ENCODE measurements at places on chromosomes 3 and 15. TPM values are rescaled to one million over a fixed set of nuclear protein-coding genes. Genes with fewer than 3 reads are reported as not detected.

DNA sequence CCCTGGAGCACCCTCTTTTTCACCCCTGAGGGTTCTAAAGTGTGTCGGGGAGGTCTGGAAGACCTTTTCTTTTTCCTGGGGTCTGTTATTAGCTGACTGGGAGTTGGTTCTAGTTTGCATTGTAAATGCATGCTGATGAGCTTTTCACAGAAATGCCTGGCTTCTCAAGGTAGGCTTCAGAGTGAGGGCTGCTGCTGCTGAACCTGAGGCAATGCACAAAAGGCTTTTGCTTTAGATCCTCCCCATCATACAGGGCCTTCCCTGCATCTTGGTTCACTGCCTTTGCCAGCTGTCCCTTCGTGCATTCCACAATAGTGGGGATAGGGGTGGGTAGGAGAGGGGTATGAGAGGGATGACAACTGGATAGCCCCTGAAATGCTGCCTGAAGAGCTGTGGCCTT, 46.6 kb downstream of the FAH start:
- no peak for DNase-seq

- peak; percentile 6 for DNase-seq
Measured at GRCh38 chr3:127959873-127960272, 44.8 kb downstream of the KBTBD12 start.

DNA sequence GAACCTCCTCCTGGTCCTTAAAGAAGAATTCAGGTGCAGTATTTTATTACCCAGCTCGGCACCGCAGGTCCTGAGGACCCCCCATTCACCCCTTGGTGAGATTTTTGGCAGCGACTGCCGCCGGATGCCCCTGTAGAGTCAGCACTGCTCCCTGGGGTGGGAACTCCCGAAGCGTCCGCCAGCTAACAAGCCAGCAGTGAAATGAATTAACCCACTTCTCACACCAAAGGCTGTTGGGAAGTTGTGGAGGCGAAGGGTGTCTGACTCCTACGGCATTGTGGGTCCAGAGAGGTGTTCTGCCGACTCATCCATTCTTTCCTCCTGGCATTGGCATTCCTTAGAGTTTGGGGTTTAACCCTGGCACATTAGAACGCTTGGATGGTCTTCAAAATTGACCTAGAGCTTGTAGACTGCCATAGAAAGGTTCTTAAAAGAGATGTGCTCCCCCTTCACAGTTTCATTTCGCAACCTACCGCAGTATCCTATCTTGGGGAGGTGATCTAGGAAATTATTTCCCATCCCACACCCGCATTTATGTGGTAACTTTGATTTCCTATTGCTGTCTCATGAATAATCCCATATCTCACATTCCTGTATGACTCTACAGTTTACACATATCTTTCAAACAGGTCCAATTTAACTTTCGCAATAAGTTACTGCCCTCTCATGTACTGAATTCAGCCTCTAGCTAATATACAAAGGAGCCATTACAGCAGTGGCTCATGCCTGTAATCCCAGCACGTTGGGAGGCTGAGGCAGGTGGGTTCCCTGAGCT, 879 bp upstream of the EIF5A2 start:
- DNase-seq = peak; percentile 18

DNA sequence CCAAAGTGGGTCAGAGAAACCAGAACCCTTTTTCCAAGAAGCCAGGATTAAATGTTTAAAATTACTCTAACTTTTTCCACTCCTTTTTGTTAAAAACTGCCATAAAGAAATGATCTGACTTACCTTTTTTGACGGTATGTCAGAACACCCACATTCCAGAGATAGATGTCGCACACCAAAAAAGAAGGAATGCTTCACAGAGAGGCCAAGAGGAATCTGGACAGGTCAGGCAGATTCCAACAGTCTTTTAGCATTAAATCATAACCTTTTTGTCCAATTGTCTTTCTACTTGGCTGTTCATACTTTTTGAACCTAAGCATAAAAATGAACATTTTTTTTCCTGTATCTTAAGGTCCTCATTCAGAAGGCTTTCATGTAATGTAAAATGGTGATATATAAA, 846.9 kb downstream of the NSUN3 start:
- DNase-seq = no peak

DNA sequence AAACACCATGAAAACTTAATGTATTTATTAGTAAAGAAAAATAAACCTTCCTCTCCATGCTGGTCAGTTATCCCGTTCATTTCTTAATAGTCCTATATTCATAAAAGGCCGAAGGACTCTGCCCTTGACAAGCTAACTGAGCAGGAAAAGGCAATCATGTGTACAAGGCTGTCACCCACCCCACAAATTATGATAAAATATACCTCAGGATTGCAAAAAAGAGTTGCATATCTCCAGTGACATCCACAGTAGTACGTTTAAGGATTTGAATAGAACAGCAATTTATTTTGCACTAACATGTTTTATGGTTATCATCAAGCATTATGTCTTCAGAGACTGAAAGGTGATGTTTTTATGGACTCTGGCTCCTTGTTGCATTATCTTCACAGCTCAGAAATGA, 157.6 kb downstream of the FOXB1 start:
- DNase-seq = no peak

GRCh38 chr3:12508291-12508700, 24.0 kb downstream of the TSEN2 start:
- DNase-seq = peak; percentile 87

GRCh38 chr15:32704395-32704981, 13.3 kb upstream of the GREM1 start:
- DNase-seq = no peak

GRCh38 chr3:149235599-149236424, 14.2 kb upstream of the CP start:
- DNase-seq = no peak

GRCh38 chr3:72157748-72158638, 373.0 kb upstream of the PROK2 start:
- no peak for DNase-seq

GRCh38 chr15:90885432-90886290, 1.4 kb downstream of the FES start:
- peak; percentile 43 for DNase-seq

DNA sequence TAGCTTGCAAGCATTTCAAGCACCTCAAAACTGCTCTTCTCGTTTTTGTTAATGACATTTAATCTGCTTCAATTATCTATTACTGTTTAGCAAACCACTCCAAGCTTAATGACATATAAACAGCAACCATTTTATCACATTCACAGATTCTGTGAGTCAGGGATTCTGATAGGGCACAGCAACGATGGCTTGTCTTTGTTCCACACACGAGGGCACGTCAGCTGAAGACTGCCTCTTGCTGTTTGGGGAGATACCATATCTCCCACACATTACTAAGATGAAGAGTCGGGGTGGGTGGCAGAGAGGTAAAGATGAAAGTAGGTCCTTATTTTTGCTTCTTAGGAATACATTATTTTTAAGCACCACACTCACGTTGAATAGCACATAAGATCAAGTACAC, 19.3 kb downstream of the CPOX start:
- DNase-seq = no peak

ACP3 gene
- not detected for total RNA-seq

OXNAD1 gene
- 13.8 TPM for total RNA-seq

GOLGA6D gene
- not detected for total RNA-seq

SLC28A2 gene
- total RNA-seq = not detected

POLQ gene
- total RNA-seq = 1.6 TPM

C3orf33 gene
- 1.4 TPM for total RNA-seq

SLC35G2 gene
- 25.2 TPM for total RNA-seq

HESX1 gene
- total RNA-seq = 0.63 TPM

SATB1 gene
- 3.3 TPM for total RNA-seq
